ENCODE measurements at places on chromosomes 2 and 18. TPM values are rescaled to one million over a fixed set of nuclear protein-coding genes. Genes with fewer than 3 reads are reported as not detected.

SATB2 gene
- 3.6 TPM for total RNA-seq

PCARE gene
- total RNA-seq: not detected

GPR75 gene
- 1.4 TPM for total RNA-seq

CNTNAP5 gene
- total RNA-seq: not detected

OR6B3 gene
- total RNA-seq: not detected

BOLL gene
- not detected for total RNA-seq

C2orf80 gene
- total RNA-seq: not detected

SIX3 gene
- total RNA-seq: 0.39 TPM

NETO1 gene
- total RNA-seq: not detected

ANKRD53 gene
- total RNA-seq: not detected

SDC1 gene
- total RNA-seq: 208 TPM

TBR1 gene
- total RNA-seq: 0.03 TPM

MAP2 gene
- 0.86 TPM for total RNA-seq

DNAH6 gene
- 0.05 TPM for total RNA-seq

STK11IP gene
- 16.5 TPM for total RNA-seq

ORMDL1 gene
- total RNA-seq: 46.9 TPM
